Central memory CD8-positive, alpha-beta T cell (primary cell): ENCODE measurements at places on chromosomes 6 and 20.

DNA sequence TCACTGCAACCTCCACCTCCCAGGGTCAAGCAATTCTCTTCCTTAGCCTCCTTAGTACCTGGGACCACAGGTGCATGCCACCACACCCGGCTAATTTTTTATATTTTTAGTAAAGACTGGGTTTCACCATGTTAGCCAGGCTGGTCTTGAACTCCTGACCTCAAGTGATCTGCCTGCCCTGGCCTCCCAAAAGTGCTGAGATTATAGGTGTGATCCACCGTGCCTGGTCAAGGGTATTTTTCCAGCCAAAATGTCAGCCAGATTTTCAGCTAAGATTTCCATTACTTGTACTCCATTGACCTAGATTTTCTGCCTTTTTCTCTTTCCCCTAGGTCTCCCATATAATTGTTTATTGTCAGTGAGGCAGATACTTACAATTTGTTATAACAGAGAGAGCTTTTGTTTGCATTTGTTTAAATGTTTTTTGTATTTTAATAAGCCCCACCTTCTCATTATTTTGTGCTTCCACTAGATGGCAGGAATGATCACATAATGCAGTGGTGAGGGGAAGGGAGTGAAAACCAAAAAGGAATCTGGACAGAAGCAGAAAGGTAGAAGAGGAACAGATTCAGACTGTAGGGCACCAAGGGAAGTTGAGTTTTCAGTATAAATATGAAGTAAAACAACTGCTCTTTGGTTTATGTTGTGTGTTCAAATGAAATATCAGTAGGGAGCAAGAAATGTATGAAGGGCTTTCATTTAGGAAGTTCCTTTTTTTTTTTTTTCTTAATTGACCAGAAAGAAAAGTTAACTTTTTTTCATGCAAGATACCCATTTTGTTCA, 29.7 kb downstream of the RPF2 start:
- DNase-seq, result no peak

- no peak for DNase-seq
Observed at GRCh38 chr6:135250234-135250633, 69.1 kb downstream of the MYB start.

DNA sequence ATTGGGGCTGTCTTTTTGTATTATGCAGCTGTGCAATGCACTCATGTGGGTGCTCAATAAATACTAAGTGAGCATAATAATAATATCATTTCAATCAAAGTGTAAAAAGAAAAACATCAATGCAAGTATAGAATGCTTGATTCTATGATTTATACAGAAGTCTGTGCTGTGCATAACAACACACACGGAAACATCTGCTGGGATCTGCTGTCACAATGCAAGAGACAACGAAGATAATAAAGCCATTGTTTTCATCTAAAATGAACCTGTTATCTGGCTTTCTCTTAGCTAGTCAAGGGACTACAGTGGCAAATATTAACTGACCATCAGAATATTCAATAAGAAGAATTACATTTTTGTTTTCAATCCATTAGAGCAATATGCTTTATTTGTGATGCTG, 1156.9 kb upstream of the MAP3K7 start:
- DNase-seq, result no peak

DNA sequence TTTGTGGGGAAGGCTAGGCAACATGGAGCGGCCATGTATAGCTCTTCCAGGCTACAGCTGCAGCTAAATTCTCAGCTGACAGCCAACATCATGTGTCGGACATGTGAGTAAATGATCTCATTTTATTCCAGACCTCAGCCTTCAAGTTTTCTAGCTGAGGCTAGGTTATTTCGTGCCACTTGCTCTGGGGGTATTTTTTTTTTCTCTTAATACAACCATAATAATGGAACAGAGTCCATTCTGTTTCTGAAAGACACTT, 573.5 kb downstream of the CD109 start:
- DNase-seq, result no peak

DNA sequence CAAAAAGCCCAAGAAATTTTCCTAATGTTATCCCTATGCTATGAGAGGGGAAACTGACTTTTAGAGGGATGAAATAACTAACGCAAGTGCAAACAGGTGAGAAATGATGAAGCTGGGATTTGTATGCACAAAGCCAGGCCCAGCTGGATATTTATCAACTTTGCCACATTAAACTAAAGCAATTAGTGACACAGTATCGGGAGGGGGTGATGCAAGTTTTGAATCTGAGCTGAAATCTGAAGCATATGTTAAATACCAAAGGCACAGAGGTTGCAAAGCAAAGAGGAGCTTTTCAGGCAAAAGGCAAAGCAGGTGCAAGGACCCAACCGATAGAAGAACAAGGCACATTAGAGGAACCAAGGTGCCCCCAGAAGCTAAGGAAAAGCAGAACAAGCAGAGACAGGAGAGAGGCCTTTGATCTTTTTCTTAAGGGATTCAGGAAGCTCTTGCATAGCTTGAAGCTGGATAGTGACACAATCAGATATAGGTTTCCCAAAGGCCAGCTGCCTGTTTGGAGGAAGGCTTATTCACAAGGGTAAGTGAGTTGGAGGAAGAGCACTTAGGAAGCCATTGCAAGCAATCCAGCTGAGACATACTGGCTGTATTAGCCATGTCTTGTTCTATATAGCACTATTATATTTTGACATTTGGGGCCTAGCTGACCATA, 207.5 kb downstream of the HIVEP2 start:
- no peak for DNase-seq

DNA sequence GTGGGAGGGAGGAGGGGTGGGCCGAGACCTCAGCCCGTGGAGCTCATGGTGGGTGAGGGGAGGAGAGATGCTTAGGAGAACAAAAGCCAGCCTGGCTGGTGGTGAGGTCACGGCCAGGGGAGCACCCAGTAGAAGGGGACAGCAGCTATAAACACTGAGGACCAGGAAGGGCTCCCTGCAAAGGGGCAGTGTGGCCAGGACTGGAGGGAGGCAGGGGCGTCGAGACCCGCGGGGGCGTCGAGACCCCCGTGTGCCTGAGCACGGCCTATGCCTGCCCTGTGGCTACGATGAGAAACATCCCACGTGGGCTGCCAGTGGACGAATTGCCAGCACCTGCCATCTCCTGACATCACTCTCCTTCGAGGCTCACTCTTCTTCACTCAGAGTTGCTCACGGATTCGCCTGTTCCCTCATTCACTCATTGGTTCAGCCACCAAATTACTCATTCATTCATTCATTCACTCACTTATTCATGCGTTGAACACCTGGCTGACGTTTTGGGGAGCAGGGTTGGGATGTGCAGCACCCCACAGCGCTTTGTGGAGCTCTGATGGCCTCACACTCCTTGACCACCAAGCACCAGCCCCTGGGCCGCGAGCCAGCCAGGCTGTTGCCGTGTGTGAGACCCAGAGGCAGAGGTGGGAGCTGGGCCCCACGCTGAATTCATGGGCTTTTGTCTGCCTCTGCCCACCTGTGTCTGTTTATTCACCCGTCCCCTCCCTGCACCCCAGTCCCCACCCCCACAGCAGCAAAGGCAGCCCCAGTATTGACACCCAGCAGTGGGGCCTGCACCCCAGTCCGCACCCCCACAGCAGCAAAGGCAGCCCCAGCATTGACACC, 61.2 kb upstream of the BHLHE23 start:
- no peak for DNase-seq

DNA sequence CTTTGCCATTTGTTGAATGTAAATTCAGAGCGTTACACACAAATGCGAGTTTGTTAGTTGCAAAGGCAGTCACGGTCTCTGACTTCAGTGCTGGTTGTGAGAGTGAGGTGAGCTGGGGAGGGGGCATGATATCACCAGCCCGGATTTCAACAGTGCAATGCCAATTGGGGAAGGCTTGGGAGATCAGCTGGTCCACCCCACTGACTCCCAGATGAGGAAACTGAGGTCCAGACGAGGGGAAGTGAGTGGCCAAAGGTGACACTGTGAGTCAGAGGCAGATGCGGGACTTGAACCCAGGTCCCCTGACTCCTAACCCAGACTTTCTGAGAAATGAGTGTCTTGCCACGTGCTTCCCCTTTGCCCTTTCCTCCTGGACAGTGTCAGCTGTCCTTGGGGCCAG, 62.1 kb downstream of the CEBPB start:
- no peak for DNase-seq

- no peak for DNase-seq
Observed at GRCh38 chr6:131642987-131643611, 6.0 kb downstream of the ENPP3 start.

DNA sequence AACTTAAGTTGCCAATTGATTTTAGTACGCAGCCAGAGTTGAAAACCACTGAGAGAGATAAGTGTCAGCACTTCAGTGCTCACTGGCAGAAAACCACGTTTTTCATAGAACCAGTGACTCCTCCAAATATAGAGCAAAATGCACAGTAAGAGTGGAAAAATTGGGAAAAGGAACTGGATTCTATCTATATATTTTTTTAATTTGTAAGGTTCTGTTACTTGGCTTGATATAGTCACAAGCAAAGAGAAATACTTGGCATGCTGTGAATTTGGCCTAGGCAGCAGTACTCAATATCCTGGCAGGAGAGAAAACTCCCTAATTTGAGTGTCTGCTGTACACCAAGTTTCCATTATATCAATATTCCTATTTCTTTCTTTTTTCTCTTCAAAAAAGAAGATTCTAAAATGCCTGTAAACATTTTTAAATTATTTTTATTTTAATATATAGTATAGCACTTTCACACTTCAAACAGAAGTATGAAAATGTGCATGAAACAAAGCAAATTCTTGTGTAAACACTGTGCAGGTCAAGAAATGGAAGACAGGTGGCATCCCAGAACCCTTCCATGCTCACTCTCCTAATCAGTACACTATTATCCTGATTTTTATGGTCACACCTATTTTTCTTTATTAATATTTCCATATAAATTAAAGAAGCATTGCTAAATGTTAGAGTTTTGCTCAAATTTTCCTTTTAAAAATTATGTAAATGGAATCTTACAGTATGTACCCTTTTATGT, 561.8 kb upstream of the RNF217 start:
- DNase-seq, result no peak

DNA sequence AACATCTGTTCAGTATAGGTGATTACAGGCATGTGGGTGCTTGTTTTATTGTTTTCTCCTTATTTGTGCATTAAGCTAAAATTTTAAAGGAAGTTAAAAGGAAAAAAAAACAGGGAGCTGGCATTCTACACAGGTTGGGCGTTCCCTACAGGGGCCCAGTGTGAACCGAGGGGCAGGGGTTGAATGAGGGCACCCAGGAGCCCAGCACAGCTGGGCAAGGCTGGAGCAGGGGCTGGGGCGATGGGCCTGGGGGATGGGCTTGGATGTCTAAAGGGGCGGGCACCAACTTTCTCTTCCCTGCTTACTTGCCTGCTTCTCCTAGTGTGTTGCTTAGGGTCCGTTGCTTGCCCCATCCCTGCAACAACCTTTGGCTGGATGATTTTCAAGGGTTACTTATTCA, 230.2 kb upstream of the RNF24 start:
- DNase-seq, result no peak

- no peak for DNase-seq
Observed at GRCh38 chr6:64411226-64411625, 775.6 kb downstream of the PHF3 start.

DNA sequence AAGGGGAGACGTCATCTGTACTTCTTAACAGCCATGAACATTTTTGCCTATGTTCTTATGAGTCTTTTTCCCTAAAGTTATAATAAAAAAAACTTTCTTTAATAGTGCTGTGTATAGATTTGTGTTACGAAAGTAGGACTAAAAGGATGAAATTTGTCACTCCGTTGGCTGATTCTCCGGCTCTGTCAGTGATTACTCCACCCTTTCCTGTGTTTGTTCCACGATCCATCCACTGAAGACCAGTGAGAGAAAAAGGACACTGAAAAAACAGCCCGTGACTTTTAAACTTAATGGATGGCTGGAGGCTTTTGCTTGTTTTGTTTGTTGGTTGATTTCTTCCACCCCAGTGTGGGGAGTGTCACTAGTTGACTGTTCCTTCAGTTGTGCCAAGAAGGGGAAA, 232.0 kb upstream of the NOX3 start:
- DNase-seq, result no peak
